ENCODE measurements at places on chromosomes 1 and 21.

DNA sequence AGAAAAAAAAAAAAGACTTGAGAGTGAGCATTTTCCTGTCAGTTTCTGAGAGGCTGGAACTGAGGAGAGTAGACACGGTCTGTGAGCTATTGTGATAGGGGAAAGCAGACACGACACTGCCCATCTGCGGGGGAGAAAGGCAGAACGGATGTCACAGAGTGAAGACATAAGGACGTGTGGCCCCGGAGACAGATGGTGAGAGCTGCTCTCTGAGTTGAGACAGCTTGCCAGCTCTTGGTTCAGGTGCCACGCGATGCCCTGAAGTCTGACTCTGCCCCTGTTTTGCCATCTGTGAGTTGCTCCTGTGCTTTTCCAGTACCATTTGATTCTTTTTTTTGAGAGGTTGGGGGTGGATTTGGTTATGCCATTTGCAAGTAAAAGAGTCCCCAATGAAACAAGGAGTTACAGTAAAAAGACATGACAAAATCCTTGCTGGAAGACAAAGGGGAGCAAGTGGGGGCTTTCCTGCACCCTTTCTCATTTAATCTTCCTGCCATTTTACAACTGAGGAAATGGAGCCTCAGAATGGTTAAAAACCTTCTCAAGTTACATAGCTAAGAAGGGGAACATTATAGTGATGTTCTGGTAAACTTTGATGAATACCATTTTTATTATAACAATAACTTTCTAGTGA lies 128.9 kb upstream of the DNAH14 start:
- no peak for DNase-seq

DNA sequence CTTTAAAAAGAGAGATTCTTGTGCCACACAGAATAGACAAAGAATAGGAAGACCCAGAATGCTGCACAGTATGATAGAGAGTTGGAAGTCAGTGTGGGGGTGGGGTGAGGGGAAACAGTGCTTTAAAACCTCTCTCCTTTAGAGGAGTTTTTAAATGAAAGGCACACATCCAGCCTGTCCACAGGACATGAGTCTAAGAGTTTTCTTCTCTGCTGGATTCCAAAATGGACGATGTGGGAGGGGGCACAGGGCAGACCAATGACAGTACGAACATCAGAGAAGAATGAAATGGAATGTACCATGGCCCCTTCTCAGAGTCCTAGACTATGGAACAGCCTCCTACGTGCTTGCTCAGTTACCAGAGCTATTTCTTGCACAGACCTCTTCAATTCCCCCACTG lies 458.2 kb upstream of the DAB1 start:
- no peak for DNase-seq

DNA sequence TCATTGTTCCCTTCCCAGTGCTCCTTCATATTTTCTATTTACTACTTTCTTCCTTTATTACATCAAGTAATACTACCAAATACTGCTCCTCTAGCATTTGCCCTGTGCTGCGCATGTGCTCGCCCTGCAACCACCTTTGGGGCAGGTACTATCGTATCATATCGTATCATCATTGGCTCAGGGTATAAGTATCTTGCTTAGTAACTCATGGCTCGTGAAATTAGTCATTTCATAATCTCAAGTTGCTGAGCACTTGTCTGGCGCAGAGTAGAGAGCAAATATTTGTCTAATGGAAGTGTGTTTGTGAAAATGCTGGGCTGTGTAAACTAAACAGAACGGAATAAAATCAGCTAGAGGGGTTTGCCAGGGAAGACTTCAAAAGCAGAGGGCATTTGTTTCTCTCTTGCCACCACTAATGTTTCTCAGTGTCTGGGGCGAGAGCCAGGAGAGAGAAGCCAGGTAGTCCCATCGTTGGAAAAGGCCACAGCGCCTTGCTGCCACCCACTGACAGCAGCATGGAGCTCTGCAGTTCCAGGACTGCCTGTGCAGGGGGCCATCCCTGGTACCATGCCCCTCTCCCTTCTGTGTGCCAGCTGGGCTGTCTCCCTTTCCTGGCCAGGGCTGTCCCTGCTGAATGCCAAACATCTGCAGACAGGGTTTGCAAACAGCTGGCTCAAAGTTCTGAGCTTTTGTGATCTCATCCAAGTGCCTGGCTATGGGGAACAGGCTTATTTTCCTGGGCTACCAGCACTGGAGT lies 20.0 kb upstream of the CPT2 start:
- DNase-seq, result no peak

DNA sequence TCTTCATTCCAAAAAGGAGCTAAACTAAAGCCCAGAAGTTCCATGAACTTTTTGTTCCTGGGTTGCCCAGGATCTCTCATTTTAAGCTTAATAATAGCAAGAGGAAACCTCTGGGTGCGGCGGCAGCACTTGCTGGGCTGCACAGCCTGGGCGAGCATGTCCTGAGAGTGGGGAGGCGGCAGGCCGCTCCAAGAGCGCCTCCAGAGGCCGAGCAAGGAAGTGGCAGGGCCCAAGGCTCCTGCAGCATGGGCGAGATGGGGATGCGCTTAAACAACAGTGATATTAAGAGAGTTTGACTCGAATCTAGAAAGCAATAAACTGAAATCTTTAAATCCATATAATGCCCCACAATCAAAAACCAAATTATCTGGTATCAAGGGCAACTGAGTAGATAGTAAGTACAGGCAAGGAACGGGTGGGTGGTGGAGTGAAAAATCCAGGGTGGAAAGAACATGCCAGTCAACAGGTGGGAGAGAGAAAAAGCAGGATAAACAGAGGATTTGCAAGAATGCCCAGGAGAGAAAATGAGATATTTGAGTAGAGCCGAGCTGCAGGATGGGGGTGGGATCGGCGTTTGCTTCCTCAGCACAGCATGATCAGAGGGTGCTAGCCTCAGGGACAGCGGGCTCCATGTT lies 14.1 kb upstream of the TNR start:
- no peak for DNase-seq

GRCh38 chr1:171740987-171741871 lies 636 bp downstream of the VAMP4 start:
- DNase-seq, result peak; percentile 60

- DNase-seq, result no peak
These were observed 4.1 kb downstream of the KRTAP13-4 start for GRCh38 chr21:30434033-30434631.

DNA sequence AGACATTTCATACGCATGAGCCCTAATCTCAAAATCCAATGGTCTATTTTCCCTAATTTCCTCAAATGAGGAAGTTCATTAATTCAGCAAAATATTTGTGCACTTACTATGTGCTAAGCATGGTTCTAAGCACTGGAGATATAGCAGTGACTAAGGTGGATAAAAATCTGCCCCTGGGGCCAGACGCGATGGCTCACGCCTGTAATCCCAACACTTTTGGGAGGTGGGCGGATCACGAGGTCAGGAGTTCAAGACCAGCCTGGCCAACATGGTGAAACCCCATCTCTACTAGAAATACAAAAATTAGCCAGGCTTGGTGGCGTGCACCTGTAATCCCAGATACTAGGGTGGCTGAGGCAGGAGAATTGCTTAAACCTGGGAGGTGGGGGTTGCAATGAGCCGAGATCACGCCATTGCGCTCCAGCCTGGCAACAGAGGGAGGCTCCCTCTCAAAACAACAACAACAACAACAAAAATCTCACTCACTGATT lies 4.3 kb upstream of the MIIP start:
- DNase-seq, result no peak

DNA sequence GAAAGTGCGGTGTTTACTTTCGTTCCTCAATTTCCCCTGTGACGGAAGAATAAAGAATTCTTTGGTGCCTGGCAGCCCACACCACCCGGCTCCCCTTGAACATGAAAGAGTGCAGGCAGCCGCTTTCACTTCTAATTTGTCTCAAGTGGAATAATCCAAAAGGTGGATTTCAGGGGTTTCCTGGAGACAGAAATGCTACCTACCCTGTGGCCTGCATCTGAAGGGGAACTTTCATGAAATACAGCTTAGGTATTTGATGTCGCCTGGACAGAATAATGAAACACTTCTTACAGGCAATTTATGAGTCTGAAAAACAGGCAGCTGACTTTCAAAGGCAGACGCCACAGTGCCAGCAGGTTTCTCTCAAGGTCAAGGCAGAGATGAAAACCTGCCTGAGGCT lies 169.5 kb upstream of the USP24 start:
- DNase-seq, result no peak

- no peak for DNase-seq
These were observed 25.1 kb upstream of the ASPM start for GRCh38 chr1:197171531-197171930.

DNA sequence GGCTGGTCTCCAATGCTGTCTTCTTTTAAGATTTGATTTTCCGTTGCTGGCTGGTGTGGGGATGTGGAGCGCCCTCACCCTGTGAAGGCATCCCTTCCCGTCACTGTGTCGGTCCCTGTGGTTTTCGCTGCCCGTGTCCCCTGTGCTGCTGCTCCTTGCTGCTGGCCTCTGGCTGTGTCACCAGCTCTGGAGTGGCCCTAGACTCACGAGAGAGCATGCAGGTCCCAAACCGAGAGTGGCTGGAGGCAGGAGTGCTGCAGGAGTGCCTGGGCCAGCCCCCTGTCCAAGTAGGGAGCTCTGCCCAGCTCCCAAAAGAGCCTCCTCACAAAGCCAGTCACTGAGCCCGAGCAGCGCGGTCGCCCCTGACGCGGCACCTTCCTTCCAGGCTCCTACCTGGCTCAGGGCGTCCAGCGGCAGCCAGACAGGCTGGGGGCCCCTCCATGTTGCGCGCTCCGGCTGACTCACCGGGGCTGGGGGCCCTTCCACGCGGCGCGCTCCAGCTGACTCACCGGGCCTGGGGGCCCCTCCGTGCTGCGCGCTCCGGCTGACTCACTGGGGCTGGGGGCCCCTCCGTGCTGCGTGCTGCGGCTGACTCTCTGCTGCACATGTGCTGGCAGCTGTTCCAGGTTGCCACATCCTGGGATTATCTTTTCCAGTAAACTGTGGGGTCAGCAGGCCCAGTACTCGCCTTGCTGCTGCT lies 106.7 kb upstream of the COL6A1 start:
- DNase-seq, result peak; percentile 21

DNA sequence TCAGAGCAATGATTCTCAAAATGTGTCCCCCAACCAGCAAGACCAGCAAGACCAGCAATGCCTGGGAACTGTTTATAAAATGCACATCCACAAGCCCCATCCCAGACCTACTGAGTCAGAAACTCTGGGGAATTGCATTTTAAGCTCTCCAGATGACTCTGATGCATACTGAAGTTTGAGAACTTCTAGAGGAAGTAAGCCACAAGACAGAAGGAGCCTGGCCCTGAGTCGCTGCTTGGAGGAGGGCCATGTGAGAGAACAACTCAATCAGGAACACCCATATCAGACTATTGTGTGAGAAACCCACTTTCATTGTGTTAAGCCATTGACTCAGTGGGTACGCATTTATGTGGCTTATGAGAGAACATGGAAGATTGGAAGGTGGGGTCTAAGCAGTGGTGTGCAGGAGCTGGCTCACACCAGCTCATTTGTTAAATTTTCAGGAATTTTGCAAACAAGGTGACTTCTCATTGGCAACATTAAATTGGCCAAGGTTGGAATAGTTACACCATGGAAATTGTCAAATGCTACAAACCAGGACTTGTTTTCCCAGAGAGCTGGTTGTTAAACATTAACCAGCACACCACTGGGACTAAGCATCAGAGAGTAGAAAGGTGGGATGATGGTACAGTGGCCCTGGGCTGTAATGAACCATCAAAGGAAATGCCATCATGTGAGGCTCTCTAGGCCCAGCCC lies 38.9 kb downstream of the ATP1A1 start:
- DNase-seq, result no peak

GRCh38 chr21:43684424-43684823 lies 25.1 kb downstream of the RRP1B start:
- DNase-seq, result no peak

- peak; percentile 39 for DNase-seq
These were observed 10.3 kb downstream of the DENND4B start for GRCh38 chr1:153936011-153936802.

GRCh38 chr1:5253036-5253435 lies 598.6 kb downstream of the AJAP1 start:
- DNase-seq, result no peak

- peak; percentile 66 for DNase-seq
These were observed 227.7 kb upstream of the SAMSN1 start for GRCh38 chr21:14773777-14774345.

GRCh38 chr1:98090351-98090750 lies 169.5 kb upstream of the DPYD start:
- no peak for DNase-seq

DNA sequence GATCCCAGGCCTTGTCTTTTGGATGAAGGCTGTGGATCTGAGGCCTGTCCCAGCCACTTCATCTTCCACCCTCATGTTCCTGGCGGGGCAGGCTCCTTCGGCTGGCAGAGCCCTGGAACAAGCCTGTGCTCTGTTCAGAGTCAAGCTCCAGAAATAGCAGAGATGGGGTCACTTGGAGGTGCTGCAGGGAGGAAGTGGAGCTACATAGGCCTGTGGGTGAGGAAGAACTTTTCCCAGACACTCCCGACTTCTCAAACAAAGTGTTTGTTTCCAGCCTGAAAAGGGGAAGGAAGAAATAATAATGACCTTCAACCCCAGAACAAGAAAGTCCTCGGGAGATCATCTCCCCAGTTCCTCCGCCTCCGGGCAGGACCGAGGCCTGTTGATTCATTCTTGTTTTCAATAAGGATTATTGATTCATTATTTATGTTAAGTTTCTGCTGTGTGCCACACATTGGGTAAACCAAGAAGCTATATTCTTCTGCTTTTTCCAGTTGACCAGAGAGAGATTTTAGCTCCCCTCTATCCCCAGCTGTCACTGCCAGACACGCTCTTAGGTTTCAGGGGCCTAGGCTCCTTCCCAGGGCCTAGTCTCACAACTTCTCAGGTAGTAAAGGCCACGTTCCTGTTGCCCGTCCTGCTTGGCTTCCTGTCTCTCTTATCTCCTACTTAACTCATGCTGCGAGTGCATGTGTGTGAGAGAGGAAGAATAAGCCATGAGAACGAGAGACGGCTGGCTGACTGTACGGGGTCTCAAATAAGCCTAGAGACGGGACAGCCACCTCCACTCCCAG lies 16.9 kb downstream of the IKBKE start:
- no peak for DNase-seq

GRCh38 chr1:167630568-167631385 lies 745 bp downstream of the RCSD1 start:
- no peak for DNase-seq

DNA sequence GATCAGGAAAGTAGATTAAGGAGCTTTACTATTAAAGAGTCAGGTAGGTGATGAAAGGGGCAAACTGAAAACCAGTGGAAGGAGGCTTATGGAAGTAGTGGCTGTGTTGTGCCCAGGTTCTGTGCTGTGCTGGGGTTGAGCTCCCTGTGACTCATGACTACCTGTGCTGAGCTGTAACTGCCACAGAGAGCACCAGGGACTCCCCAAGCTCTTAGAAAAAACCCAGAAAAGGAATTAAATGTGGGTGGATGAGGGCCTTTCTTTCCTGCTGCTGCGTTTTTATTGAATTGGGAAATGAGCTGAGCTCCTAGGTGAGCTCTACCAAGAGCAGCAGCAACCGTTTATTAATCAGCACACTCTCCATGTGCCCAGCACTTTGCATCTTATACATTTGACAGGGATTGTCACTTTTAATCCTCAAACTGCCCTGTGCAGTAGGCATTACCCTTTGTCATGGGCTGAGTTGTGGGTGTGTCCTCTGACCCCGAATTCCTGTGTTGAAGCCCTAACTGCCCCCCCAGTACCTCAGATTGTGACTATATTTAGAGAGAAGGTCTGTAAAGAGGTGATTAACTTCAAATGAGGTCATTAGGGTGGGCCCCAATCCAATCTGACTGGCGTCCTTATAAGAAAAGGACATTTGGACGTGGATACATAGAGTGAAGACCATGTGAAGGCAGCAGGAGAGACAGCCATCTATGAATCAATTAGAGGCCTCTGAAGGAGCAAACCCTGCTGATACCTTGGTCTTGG lies 65.4 kb downstream of the AK4 start:
- no peak for DNase-seq

- DNase-seq, result no peak
These were observed 31.9 kb upstream of the SLC19A1 start for GRCh38 chr21:45574081-45574501.
